ENCODE measurements at places on chromosomes 3 and 15.
A peak's percentile ranks its signal among the peaks of the same experiment; 100 is the strongest.

GRCh38 chr3:40088527-40089170 lies 220.9 kb upstream of the EIF1B start:
- no peak overlapping the region for H3K27ac ChIP-seq
- no peak for DNase-seq
- H3K27me3 ChIP-seq = no peaks in the 10 kb centered on the region
- H3K4me3 ChIP-seq = no peak overlapping the region

DNA sequence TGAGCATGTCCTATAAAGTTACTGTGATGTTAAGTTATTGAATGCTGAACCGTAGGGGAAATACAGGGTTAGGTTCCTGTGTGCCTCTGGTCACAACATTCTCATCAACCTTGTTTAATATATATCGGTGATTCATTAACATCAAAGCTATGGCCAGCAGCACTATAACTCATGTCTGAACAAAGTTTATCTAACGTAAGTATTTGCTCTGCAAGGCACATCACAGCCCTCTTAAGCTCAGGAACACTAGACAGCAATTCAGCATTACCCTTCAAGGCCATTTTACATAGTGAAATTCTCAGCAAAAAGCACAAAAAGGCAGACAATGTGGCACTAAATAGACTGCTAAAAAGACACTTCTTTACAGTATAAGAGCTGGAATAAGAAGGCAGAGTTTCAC lies 48.2 kb upstream of the FNDC3B start:
- no peak overlapping the region for H3K27ac ChIP-seq
- peaks cover 15% of the 10 kb centered on the region for H3K4me1 ChIP-seq
- H3K36me3 ChIP-seq = no peaks in the 10 kb centered on the region
- no peak for DNase-seq
- H3K27me3 ChIP-seq = no peaks in the 10 kb centered on the region

GRCh38 chr3:72890166-72890925 lies 2.5 kb downstream of the GXYLT2 start:
- DNase-seq = no peak
- peak overlapping the region; percentile 76 for H3K27ac ChIP-seq
- no peaks in the 10 kb centered on the region for H3K27me3 ChIP-seq
- peaks cover 63% of the 10 kb centered on the region for H3K4me1 ChIP-seq

GRCh38 chr3:50299929-50300680 lies 900 bp upstream of the HYAL3 start:
- H3K4me3 ChIP-seq = peak overlapping the region; percentile 50
- H3K4me1 ChIP-seq = peaks cover 16% of the 10 kb centered on the region
- DNase-seq = no peak
- H3K27ac ChIP-seq = peak overlapping the region; percentile 71
- no peaks in the 10 kb centered on the region for H3K36me3 ChIP-seq

GRCh38 chr3:18883571-18883970 lies 264.7 kb upstream of the KCNH8 start:
- H3K27ac ChIP-seq = no peak overlapping the region
- H3K36me3 ChIP-seq = no peaks in the 10 kb centered on the region
- DNase-seq = no peak
- no peaks in the 10 kb centered on the region for H3K4me1 ChIP-seq
- H3K27me3 ChIP-seq = no peaks in the 10 kb centered on the region
- H3K4me3 ChIP-seq = no peak overlapping the region

Measured in SJSA1 (cell line).